Pancreas (tissue), 10 donors: ENCODE measurements at places on chromosomes 5 and 9. TPM values are rescaled to one million over a fixed set of nuclear protein-coding genes. Genes with fewer than 3 reads are reported as not detected.

The MCC gene
- polyA plus RNA-seq: 2.6 TPM

The TEK gene
- 0.91 TPM for polyA plus RNA-seq

The VCAN gene
- polyA plus RNA-seq: 0.84 TPM

The SIT1 gene
- polyA plus RNA-seq: 0.45 TPM

The SSBP2 gene
- 20.7 TPM for polyA plus RNA-seq

The FAM120A gene
- polyA plus RNA-seq: 24.2 TPM

The SVEP1 gene
- polyA plus RNA-seq: 0.96 TPM

The SHOC1 gene
- 0.07 TPM for polyA plus RNA-seq

The BASP1 gene
- polyA plus RNA-seq: 1.4 TPM

The TRAF1 gene
- 6.2 TPM for polyA plus RNA-seq

The ADGRD2 gene
- polyA plus RNA-seq: 0.23 TPM

The P4HA2 gene
- 28.3 TPM for polyA plus RNA-seq

The ENG gene
- polyA plus RNA-seq: 32.9 TPM

The CDH10 gene
- polyA plus RNA-seq: 2.9 TPM

The STK32A gene
- 2.5 TPM for polyA plus RNA-seq

The CXCL14 gene
- 9.5 TPM for polyA plus RNA-seq

The DNAI1 gene
- 0.99 TPM for polyA plus RNA-seq

The TXNDC8 gene
- not detected for polyA plus RNA-seq

The MLANA gene
- polyA plus RNA-seq: not detected

The GFI1B gene
- 0.14 TPM for polyA plus RNA-seq

The TRIM14 gene
- polyA plus RNA-seq: 1.2 TPM

The TNC gene
- 1.2 TPM for polyA plus RNA-seq

The LCN9 gene
- polyA plus RNA-seq: not detected

The PCDHGB3 gene
- 0.59 TPM for polyA plus RNA-seq

The SPINK7 gene
- not detected for polyA plus RNA-seq

The TAS2R1 gene
- polyA plus RNA-seq: not detected

The SPACA9 gene
- 3.6 TPM for polyA plus RNA-seq

The PCSK1 gene
- polyA plus RNA-seq: 3.8 TPM

The SLC22A4 gene
- polyA plus RNA-seq: 0.92 TPM

The LHX3 gene
- not detected for polyA plus RNA-seq

The SYK gene
- polyA plus RNA-seq: 6.4 TPM

The ST8SIA4 gene
- 0.80 TPM for polyA plus RNA-seq

The SHC3 gene
- polyA plus RNA-seq: 0.92 TPM

The SPATA31D4 gene
- 0.04 TPM for polyA plus RNA-seq

The PLCXD3 gene
- 14.2 TPM for polyA plus RNA-seq

The ATP10B gene
- polyA plus RNA-seq: 0.89 TPM

The LCN15 gene
- polyA plus RNA-seq: not detected

The NMUR2 gene
- polyA plus RNA-seq: not detected

The PCDHB11 gene
- 0.72 TPM for polyA plus RNA-seq

The STING1 gene
- 9.3 TPM for polyA plus RNA-seq

The OR1J2 gene
- 0.12 TPM for polyA plus RNA-seq

The PCDHGB7 gene
- 1.0 TPM for polyA plus RNA-seq

The IFNB1 gene
- not detected for polyA plus RNA-seq
